Left lobe of liver (tissue), 2 donors: ENCODE measurements at places on chromosomes 16 and 17. TPM values are rescaled to one million over a fixed set of nuclear protein-coding genes. Genes with fewer than 3 reads are reported as not detected.
A peak's percentile ranks its signal among the peaks of the same experiment; 100 is the strongest.

DNA sequence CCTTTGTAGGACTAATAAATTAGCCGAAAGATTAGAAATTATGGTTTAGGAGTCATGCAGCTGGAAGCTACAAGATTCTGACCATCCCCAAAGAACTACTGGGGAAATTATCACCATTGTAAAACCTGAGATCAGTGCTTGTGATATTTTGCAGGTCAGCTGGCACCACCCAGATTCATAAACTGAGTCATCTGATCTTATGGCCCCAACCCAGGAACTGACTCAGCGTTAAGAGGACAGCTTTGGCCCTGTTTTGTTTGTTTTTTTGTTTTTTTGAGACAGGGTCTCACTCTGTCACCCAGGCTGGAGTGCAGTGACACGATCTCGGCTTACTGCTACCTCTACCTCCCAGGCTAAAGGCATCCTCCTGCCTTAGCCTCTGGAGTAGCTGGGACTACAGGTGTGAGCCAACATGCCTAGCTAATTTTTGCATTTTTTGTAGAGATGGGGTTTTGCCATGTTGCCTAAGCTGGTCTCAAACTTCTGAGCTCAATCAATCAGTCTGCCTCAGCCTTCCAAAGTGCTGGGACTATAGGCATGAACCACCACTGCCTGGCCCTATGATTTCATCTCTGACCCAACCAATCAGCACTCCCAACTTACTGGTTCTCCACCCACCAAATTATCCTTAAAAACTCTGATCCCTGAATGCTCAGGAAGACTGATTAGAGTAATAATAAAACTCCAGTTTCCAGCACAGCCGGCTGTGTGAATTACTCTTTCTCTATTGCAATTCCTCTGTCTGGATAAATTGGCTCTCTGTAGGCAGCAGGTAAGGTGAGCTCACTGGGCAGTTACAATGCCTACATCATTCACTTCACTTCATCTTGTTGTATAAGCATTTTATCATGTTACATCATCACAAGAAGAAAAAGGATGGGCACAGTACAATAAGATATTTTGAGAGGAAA is 79.4 kb upstream of the KSR1 start:
- no peak for DNase-seq

GRCh38 chr17:75743625-75744206 is 21.3 kb downstream of the GALK1 start:
- no peak for DNase-seq

DNA sequence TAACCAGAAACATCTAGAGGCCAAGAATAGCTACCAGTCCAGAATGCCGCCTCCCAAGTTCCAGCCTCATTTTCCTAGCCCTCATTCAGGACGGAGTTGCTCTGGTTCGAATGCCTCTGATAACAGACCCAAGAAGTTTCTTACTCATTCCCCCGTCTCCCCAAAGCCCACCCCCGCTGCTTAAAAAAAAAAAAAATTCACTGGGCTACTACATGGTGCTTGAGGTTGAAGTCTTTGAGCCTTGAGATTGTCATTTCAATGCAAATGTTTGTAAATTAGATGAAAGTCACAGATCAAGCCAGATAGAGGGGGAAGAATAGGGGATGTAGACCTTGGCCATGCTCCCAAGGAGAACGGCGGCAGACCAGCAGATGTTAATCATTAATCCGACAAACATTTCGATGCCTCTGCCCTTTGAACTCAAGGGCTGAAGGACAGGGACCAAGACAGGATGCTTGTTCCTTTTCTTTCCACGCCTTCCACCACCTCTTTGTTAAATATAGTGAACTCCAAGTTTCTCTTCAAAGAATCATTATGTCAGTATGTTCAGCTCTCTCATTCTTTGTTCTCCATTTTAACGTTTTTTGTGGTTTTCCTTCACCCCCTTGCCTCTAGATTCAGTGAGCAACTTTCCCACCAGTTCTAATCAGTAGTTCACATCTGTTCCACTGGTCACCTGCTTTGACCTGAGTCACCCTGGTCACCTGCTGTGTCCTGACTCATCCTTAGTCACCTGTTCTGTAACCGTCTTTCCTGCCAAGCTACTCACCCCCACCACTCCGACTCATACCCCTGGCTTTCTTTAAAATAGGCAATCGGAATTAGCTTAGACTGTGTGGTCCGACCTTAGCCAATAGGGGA is 190.3 kb downstream of the CPPED1 start:
- peak; percentile 71 for DNase-seq

- DNase-seq, result no peak
Observed at GRCh38 chr17:14510136-14510535, 209.3 kb downstream of the HS3ST3B1 start.

DNA sequence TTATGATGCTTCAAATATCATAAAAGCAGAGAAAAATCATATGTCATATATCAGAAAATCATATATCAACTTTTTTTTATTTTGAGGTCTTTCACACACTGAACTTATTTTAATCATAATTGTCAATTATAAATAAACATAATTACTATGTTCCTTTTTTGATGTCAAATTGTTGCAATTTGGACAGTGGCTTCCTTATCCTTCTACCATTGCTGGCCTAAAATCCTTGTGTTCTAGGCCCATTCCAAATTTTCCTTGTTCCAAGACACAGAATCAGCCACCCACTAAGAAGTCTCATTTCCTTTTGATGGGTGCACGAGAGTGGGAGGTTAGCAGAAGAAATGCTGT is 28.9 kb downstream of the G6PC1 start:
- DNase-seq, result no peak

- no peak for DNase-seq
Observed at GRCh38 chr16:17159617-17160016, 311.1 kb downstream of the XYLT1 start.

DNA sequence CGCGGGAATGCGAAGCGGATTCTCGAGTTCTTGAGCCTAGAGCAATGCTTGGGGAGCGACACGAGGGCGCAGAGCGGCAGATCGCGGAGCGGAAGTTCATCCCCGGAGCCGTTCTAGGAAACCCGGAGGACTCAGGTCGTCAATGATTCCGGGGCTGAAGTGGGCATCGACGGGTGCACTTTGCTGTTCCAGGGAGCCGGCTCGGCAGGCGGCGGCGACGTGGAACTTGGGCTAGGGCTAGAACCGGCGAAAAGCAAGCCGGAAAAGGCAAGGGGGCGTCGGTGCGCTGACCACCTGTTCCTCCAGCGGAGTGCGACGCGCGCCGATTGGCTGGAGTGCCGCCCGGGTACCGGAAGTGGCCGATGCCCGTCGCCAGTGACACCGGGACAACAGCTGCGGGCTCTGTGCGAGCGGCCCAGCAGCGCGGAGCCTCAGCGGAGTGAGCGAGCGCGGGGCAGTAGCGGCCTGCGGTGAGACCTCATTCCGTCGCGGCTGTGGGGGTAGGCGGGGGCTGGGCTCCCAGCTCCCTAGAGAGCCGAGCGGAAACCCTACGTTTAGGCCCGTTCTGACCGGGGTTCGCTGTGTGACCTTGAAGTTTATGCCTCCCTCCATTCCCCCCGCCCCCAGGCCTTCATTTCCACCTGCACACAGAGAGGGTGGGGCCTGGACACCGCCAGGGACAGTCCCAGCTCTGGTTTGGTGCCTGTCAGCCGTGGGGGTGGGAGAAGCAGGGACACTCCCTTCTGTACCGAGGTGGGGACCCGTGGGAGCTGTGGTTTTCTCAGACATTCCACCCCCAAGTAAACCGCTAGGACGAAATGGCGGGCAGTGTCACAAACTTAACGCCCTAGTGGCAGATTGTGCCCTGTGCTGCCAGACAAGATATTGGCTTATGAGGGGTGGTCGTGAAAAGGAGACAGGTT is at the start of gene ZFP3:
Gene ZFP3, plus strand, starts transcription at position 362 of the 923 bp plus-strand sequence. CDS start 13,038 bp downstream, outside the sequence.
- DNase-seq, result peak; percentile 75

- DNase-seq, result peak; percentile 50
Observed at GRCh38 chr16:67346341-67346740, 19.7 kb downstream of the LRRC36 start.

- DNase-seq, result no peak
Observed at GRCh38 chr16:84940670-84941551, 70.4 kb downstream of the ZDHHC7 start.

The C1QTNF8 gene
- not detected for total RNA-seq

The CDRT4 gene
- total RNA-seq, result 1.7 TPM

The SARM1 gene
- total RNA-seq, result 5.8 TPM

The ERI2 gene
- 15.6 TPM for total RNA-seq

The ADAP2 gene
- total RNA-seq, result 7.7 TPM

The PLEKHH3 gene
- 27.6 TPM for total RNA-seq

The CTRB2 gene
- total RNA-seq, result 12.7 TPM

The PIGW gene
- total RNA-seq, result 3.3 TPM
